Cardiac ventricle fibroblast (primary cell): ENCODE measurements at places on chromosomes 4 and X. TPM values are rescaled to one million over a fixed set of nuclear protein-coding genes. Genes with fewer than 3 reads are reported as not detected.

The PLS3 gene
- total RNA-seq, result 75.9 and 82.5 TPM in 2 replicates

The TMEM165 gene
- 150 and 175 TPM in 2 replicates for total RNA-seq

The WDR17 gene
- total RNA-seq, result under 0.01 and 0.06 TPM in 2 replicates

The CT45A10 gene
- not detected in 2 replicates for total RNA-seq

The MAP7D2 gene
- total RNA-seq, result 0.25 and 0.34 TPM in 2 replicates

The NLGN4X gene
- 3.3 and 4.2 TPM in 2 replicates for total RNA-seq

The MID1 gene
- 14.7 and 21.5 TPM in 2 replicates for total RNA-seq

The MAGEA8 gene
- total RNA-seq, result not detected in 2 replicates

The XK gene
- under 0.01 TPM in 1 of 2 replicates, not detected in the other for total RNA-seq

The PPP1R3F gene
- 4.5 and 7.2 TPM in 2 replicates for total RNA-seq

The PGAM4 gene
- total RNA-seq, result not detected in 2 replicates

The HTN3 gene
- not detected in 2 replicates for total RNA-seq

The CPE gene
- 6.3 and 7.9 TPM in 2 replicates for total RNA-seq

The PFKFB1 gene
- not detected in 2 replicates for total RNA-seq

The CSAG2 gene
- not detected in 2 replicates for total RNA-seq
